ENCODE measurements at places on chromosomes 7 and 10.
A peak's percentile ranks its signal among the peaks of the same experiment; 100 is the strongest.

DNA sequence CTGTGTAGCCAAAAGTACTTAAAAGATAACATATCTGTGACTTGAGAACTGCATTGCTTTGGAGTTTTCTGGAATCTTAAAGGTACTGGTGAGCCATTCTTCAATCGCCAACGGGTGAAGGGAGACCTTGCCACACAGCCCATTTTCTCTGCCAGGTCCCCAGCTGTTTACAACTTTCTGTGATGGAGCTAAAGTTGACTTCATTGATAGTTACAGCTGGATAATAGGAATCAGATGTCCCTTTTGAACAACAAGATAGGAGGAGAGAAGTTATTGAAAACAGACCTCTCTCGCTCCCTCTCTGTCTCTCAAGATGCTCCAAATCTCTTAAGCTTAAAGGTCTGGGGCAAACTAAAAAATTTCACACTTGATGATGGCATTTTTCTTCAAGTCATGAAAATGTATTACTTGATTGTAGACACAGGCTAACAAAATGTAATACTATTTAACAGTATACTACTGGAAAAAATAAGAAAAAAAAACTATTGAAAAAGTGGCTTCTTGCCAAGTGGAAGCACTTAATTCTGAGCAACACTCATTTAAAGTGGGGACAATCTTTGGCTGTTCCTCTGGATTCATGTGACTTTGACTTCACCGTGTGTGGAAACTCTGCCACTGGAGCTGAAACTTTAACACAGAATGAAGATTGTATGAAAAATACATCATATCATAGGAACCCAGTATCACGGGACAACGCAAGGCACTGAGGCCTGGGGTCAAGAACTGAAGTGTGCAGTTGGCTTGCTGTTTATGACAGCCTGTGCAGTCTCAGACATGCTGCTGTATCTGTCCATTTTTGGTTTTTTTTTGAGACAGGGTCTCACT lies 78.4 kb upstream of the AFAP1L2 start:
- no peak for DNase-seq

- no peak for DNase-seq
Observed at GRCh38 chr7:75644589-75644988, 94.2 kb downstream of the HIP1 start.

DNA sequence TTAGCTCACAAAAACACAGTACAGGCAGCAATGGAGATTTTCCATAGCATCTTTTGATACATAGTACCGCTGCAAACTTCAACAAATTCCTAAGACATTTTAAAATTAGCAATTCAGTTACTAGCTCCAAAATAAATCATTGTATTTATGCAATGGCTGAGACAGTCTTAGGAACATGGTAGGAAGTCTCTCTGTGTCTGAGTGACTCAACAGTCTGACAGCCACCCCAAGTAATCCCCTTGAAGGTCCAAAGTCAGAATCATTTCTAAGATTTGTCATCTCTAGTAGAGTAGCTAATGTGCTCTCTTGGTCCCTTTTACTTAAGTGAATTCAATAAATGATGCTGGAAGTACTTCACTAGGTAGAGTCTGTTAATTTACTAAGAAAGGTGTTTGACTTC lies 93.8 kb upstream of the NOBOX start:
- no peak for DNase-seq

DNA sequence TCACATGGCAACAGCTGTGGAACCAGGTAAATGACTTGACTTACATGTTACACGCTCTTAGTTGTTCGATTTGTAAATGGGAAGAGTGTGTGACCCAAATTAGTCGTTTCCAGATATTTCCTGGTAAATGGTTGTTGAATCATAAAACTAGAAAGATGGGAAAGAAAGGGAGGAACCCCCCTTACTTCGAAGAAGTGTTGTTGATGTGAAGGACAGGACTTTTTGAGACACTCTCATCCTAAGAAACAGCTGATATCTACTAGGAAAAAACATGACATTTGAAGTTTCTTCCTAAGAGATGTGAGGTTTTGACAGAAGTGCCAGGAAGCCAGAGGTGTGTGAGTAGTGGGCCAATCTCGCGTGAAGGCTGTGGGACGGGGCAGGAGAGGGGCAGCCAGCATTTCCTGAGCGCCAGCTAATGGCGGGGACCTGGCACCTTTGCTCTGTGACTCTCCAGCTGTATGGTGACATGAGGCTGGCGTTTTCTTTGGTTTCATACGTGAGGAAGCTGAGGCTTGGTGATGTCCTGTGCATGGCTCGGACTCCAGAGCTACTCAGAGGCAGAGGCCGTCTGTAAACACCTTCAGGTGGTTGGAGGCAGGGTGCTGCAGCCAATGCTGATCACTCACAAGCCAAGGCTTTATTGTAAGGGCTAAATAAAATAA lies 53.7 kb downstream of the IKZF1 start:
- no peak for DNase-seq

GRCh38 chr7:36637417-36637816 lies 86.9 kb downstream of the AOAH start:
- DNase-seq: no peak

DNA sequence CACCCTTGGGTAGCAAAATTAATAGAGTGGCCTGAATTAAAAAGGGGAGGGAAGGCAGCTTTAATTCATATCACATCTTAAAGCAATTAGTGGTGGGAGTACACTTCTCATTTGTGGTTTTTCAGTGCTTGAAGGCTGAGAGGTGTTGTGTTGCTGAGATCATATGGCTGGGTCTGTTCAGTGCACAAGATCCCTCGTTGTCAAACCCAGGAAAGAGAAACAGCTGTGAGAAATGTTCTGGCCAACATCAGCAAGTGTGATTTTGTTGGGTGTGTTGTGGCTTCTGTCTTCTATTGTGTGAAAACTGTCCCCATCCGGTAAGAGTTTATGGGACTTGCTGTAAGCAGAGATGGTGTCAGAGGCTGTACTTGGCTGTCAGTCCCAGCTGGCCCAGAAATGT lies 197.9 kb upstream of the BMPER start:
- no peak for DNase-seq

GRCh38 chr10:77977934-77978333 lies 51.4 kb upstream of the DLG5 start:
- no peak for DNase-seq

GRCh38 chr10:86706401-86706841 lies 38.1 kb downstream of the LDB3 start:
- DNase-seq: no peak

- DNase-seq: peak; percentile 31
Observed at GRCh38 chr10:29517352-29517923, 117.3 kb downstream of the SVIL start.

GRCh38 chr10:13773496-13774170 lies 186.9 kb downstream of the PRPF18 start:
- no peak for DNase-seq

- no peak for DNase-seq
Observed at GRCh38 chr10:61078542-61079275, 134.7 kb upstream of the RHOBTB1 start.

DNA sequence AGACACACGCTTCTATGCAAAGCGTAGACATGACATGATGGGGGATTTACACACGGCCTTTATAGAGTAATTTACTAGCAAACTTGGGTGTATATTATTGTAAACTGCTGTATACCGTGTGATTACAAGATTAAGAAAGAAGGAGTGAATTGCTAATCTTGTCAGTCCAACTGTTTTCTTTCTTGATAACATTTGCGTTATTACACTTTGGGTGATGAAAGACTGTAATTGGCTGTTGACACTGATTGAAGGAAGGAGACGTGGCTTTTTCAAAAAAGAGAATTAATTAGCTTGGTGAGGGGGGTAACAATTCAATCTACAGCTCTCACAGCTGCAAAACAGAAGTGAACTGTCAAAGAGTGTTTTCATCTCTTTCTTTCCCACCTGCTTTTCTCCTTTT lies 32.7 kb downstream of the SLC35B4 start:
- no peak for DNase-seq

- DNase-seq: no peak
Observed at GRCh38 chr7:44935583-44935982, 43.2 kb downstream of the MYO1G start.

DNA sequence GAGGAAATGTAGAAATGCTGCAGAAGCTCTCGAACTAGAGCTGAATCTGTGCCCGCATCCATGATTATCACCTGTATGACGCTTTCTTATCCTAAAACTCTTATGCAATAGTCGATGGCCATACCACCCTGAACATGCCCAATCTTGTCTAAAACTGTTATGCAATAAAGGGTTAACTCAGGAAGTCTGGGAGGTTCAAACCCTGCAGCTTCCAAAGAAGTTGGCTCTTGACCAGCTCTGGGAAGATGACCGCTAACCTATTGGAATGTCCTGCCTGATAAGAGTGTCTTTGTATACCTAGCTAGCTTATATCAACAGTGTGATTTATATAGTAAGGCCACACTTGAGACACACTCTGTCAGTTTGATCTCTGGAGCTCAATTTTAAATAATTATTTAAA lies 3.4 kb upstream of the C10orf88 start:
- DNase-seq: no peak

- no peak for DNase-seq
Observed at GRCh38 chr10:50536617-50537240, 87.0 kb downstream of the SGMS1 start.
